Thyroid gland (tissue), 4 donors: ENCODE measurements at places on chromosomes 5 and 9. TPM values are rescaled to one million over a fixed set of nuclear protein-coding genes. Genes with fewer than 3 reads are reported as not detected.

POLR3G gene
- 4.0 TPM for total RNA-seq

REEP2 gene
- not detected for total RNA-seq

TMEM215 gene
- total RNA-seq, result not detected

SGCD gene
- total RNA-seq, result 7.4 TPM

RGMB gene
- total RNA-seq, result 25.3 TPM

TMEM141 gene
- 104 TPM for total RNA-seq

SLC36A3 gene
- total RNA-seq, result not detected

TUSC1 gene
- 21.2 TPM for total RNA-seq

SLCO4C1 gene
- 0.50 TPM for total RNA-seq

MCC gene
- total RNA-seq, result 15.5 TPM

SPEF2 gene
- 17.7 TPM for total RNA-seq

OBP2B gene
- total RNA-seq, result not detected

MAN1B1 gene
- total RNA-seq, result 64.7 TPM

LRRC19 gene
- not detected for total RNA-seq

ALDH1A1 gene
- 291 TPM for total RNA-seq

GBA2 gene
- 71.4 TPM for total RNA-seq

ZBED3 gene
- 30.2 TPM for total RNA-seq

IL13 gene
- total RNA-seq, result not detected

SCGB3A2 gene
- not detected for total RNA-seq

CDC37L1 gene
- 33.8 TPM for total RNA-seq

DROSHA gene
- 52.3 TPM for total RNA-seq

NUTM2F gene
- total RNA-seq, result not detected

FRMD3 gene
- total RNA-seq, result 28.6 TPM

SPATA31A3 gene
- total RNA-seq, result not detected

EGFLAM gene
- total RNA-seq, result 6.6 TPM
